ENCODE measurements at places on chromosomes 5 and 9. TPM values are rescaled to one million over a fixed set of nuclear protein-coding genes. Genes with fewer than 3 reads are reported as not detected.

SMIM33 gene
- 0.59 TPM for total RNA-seq

CCNJL gene
- not detected for total RNA-seq

PCDHGA10 gene
- total RNA-seq, result 0.34 TPM

SPEF2 gene
- 6.3 TPM for total RNA-seq

TUBB4B gene
- 372 TPM for total RNA-seq

DDX4 gene
- 0.98 TPM for total RNA-seq
